ENCODE measurements at places on chromosomes 7 and 10.

DNA sequence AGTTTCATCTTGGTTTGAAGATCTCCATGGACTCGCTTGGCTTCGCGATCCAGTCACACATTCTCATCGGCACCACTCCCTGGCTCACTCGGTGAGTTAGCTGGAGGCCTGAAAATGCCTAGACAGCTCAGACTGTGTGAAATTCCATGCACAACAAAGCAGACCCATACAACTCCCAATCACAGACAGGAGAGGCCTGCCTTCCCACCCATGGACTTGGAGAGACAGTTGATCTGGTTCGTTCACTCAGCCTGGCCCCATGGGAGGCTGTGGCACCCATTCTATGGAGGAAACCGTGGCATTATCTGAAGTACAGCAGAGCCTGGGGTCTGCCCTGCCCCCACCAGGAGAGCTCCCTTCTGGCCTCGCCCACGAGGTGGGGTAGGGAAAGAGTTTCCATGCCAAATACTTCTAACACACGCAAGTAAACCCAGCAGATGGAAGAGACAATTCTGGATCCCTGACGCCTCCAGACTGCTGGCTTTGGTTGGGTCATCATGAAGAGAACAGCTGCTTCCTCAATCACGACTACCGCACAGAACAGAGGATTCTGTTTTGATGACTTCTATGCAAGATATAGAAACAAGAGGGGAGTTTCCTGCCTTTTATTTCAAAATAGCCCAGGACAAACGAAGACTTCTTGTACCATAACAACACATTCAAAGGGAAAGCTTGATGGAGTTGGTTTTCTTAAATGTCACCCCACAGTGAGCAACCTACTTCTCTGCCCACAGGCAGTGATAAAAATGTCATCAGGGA, 15.9 kb downstream of the FAM53B start:
- no peak for DNase-seq

DNA sequence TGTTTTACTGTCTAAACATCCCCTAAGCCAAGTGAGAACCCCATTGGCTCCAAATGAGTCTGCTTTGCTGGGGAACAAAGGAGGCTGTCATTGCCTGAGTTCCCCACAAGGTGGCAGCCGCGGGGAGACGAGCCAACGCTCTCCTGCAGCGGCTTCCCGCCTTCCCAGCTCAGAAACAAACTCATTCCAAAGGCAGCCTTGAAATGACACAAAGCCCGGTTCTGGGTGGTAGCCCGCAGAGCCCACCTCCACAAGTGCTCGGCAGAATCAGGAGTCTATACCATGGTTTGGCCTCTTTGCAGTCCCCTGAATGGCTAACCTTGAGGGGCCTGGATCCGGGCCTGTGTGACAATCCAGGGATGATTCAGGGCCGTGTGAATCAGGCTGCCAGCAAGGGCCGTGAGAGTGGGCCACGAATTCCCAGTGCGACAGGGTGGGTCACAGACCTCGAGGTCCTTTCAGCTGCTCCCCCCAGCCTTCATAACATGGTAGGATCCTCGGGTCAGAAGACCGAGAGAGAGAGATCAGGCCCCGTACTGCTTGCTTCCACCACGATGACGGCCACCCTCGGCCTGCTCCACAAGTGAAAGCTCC, 79.7 kb downstream of the DLG5 start:
- DNase-seq = peak; percentile 45

DNA sequence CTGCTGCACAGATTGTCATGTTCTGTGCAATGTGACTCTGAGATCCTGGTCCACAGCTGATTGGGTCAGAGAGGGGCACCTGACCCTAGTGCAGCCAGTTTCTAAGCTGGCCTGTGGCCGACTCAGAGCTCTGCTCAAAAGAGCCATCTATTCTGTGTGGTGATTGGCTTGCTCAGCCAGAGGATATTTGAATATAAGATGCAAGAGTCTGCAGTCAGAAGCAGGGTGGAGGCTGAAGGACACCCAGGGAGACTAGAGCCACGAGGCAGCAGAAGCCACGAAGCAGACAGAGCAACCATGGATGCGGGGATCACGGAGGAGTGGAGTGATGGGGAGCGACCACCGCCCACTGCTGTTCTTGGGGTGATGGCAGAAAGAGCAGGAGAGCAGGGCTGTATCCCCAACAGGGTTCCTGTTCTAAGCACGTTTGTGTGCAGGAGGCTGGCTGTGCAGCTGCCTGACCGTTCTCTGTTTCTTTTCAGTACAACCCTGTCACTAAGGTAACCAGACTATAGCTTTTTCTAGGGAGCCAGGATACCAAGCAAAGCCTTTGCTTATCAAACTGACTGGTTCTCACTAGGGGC, 19.5 kb upstream of the RHEB start:
- DNase-seq = no peak

GRCh38 chr7:133790911-133791310, 336.2 kb upstream of the LRGUK start:
- no peak for DNase-seq

GRCh38 chr7:105473163-105473562, 48.9 kb downstream of the PUS7 start:
- DNase-seq = peak; percentile 54

GRCh38 chr7:92809397-92809759, 27.0 kb downstream of the CDK6 start:
- no peak for DNase-seq

DNA sequence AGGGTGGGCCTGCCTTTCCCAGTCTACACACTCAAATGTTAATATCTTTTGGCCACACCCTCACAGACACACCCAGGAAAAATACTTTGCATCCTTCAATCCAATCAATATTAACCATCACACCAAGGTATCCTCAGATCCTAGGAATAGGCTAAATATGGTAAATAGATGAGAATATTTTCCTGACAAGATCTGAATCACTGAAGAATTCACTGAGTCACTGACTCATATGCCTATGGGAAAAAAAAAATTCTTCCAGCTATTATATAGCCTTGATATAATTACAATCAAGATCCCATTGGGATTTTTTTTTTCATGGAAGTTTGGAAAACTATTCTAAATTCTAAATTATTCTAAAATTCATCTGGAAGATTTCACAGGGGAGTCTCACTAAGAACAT, 65.8 kb downstream of the INHBA start:
- peak; percentile 18 for DNase-seq

DNA sequence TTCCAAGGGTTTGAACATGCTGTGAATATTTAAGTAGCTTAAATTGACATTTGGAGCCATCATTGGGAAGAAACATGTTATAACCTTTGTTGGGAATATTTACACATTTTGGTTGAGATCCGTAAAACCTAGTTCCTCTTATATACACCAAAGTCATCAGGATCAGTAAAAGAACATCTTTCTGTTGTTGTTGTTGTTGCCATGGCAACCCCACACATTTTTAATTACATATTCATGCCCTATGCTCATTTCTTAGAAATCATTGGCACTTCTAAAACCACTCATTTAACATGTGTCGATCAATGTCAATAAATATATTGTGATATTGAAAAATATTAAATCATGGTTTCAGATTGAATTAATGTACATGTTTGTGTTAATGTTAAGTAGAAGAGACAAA, 122.6 kb downstream of the POU6F2 start:
- DNase-seq = no peak

GRCh38 chr7:129144834-129145668, 544 bp downstream of the TSPAN33 start:
- no peak for DNase-seq

- no peak for DNase-seq
These were observed 87.2 kb upstream of the AGK start for GRCh38 chr7:141463986-141464385.

DNA sequence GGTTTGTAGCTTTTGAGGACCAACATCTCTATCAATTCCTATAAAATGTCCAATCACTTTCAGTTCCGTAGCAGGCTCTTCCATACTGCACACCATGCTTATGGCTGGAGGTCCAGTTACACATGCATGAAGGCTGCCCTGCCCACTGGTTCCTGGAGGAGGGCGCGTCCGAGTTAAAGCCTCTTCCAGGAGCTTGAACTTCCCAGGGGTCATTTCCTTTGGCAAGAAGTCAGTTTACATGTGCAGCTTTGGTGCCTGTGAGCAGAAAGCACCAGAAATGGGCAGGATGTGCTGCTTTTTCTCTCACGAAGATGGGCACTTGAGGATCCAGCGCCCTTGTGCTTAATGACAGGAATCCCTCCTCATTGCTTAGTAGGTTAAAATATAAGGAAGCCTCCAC, 17.6 kb upstream of the PHYH start:
- DNase-seq = no peak

GRCh38 chr7:26696978-26697377, 167.4 kb downstream of the SKAP2 start:
- no peak for DNase-seq

DNA sequence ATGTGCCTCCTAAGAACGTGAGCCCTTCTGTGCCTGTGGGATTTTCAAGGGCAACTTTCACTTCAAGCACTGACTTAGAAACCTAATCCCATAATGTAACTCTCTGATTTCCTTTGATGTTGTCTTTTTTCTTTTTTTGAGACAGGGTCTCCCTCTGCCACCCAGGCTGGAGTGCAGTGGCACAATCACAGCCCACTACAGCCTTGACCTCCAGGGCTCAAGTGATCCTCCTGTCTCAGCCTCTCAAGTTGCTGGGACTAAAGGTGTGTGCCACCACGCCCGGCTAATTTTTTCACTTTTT, 64.4 kb upstream of the GSDME start:
- no peak for DNase-seq

DNA sequence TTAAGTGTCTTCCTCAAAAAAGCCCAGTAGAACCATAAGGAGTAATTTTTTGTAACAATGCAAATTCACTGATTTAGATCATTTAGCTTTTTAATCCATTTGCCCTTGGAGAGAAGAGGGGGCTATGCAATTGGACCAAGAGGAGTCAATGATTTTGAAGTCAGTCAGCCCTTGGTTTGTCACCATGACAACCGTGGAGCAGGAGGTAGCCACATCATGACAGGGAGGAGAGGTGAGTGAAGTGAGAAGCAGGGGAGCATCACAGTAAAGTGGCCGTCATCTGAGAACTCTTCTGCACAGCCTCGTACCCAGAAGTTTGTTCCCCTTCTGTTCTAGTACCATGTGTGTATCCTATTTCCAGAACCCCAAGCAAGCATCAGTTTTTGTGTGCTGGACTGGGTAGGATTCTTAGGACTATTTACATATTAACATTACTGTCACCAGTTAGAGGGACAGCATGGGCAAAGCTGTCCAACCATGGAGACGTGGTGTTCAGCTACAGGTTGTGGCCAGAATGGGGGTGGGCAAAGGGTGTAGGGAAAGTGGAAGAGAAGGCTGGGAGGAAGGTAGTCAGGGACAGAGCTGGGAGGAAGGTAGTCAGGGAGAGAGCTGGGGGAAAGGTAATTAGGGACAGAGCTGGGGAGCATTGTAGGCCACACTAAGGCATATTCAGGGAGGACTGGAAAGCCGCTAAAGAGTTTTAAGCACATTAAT, 13.1 kb downstream of the UBE3C start:
- no peak for DNase-seq

DNA sequence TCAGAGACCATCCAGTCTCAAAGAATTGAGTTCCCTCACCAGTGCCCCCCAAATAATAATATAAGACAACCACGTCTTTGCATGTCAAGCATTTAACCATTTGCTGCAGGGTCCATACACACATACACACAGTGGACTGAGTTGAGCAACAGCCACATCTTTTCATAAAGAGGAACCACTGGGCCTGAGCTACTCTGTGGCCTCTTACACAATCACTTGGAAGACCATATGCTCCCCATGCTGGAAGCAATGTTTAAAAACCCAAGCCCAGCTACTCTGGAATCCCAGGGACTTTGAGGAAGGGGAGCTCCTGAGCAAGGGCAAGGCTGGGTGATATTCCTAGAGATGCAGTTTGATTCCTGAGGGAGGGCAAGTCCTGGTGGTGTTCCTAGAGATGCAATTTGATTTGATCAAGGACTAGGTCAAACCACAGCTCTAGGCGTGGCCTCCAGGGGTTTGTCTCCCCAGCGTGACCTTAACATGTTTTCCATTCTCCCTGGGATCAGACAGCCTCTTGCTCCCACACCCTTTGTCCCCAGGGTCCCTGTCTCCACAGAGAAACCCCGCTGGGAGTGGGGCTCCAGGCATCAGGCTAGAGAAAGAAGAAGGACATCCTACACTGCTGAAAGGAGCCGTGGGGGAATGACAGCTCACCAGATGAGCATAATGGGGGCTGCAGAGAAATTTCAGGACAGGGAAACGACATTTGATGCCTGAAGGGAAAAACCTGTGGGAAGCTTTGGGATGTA, 376.2 kb upstream of the MGMT start:
- no peak for DNase-seq

GRCh38 chr10:99296605-99297004, 32.6 kb upstream of the CNNM1 start:
- no peak for DNase-seq

- DNase-seq = no peak
These were observed 25.2 kb upstream of the BTBD16 start for GRCh38 chr10:122245897-122246296.

- DNase-seq = no peak
These were observed 19.0 kb downstream of the SRI start for GRCh38 chr7:88200789-88201188.

DNA sequence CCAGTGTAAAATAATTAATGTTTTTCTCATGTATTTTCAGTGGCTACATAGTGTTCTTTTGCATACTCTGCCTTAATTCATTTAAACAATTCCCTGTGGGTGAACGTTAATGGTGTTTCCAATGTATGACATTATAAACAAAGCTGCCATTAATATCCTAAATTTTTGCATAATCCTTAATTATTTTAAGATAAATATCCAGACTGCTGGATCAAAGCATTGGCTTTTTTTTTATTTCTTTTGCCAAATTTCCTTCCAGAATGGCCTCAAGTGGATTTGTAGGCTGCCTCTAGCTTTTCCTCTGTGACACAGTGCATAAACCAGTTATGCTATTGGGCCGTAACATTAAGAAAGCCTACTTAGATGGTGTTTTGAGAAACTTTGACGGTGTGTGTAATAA, 29.5 kb downstream of the MCM10 start:
- DNase-seq = no peak

- DNase-seq = peak; percentile 89
These were observed 12.8 kb upstream of the FMC1 start for GRCh38 chr7:139328375-139328774.

GRCh38 chr10:90775351-90776028, 82.3 kb downstream of the HTR7 start:
- DNase-seq = peak; percentile 60

DNA sequence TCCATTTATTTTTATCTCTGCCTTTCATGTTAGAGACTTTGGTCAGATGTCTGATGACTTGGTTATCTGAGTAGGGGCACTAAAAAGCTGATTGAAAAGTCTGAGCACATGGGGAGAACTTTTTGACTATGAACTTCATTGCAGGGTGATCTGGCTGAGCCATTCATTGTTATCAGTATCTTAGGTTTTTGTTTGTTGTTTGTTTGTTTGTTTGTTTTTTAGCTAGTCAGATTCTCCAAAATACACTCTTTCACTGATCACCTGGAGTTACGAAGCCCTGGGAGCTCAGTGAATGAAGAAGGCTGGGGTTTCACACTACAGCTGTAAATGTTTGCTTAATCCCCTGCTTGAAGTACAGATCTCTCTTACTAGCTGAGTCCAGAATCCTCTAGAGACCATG, 28.6 kb upstream of the DLG5 start:
- no peak for DNase-seq

GRCh38 chr7:100825751-100826513, 1.4 kb downstream of the EPHB4 start:
- DNase-seq = peak; percentile 38
